Fibroblast of skin of abdomen (primary cell): ENCODE measurements at places on chromosomes 12 and 14.

DNA sequence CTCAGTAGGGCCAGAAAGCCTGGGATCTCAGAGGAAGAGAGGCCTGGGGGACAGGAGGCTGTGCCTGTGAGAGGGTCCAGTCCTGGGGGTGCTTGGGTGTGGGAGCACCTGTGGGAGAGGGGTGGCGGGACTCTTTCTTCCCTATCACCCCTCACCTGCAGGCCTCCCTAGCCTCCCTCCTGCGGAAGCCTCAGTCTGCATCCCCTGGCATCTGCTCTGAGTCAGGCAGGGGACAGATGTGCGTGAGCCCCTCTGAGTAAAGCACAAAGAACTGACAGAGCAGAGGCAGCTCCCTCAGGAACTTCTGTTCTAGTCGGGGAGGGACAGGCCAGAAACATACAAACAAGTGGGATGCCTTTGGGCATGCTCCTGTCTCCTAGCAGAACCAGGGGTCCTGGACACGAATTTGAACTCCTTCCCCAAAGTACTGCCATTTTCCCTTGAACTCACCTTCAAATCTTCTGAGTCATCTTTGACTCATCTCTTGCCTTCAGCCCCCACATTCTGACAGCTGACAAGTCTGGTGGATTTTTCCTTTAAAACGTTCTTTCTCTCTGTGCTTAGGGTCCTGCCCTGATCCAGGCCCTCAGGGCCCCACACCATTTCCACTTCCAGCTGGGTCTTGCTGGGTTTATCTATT lies 8.5 kb upstream of the HSP90AA1 start:
- peak; percentile 14 for DNase-seq

DNA sequence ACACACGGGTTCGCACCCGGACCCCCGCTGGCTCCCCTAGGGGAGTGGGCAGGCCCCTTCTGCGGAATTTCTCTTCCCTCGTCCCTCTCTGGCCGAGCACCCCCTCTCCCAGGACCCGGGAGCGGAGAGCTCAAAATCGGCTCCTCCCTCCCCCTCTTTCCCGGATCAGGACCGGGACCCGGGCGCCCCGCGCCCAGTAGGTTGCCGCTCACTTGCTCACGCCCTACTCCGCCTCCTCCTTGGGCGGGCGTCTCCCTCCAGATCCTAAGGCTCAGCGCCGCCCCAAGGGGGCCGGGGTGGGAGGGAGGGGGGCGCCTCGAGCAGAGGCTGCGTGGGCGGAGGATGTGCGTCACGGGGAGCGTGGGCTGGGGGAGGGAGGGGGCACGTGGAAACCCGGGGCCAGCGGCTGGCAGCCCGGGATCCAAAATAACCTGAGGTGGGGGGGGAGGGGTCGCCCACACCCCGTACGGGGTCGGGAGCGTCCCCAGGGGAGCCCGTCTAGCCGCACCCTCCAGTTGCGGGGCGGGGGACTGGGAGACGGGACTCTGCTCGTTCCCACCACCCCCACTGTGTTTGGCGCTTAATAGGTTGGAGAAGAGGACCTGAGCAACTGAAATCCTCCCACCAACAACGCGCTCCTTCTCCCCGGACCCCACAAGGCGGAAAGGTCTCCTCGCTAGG lies 1.8 kb upstream of the NAB2 start:
- peak; percentile 93 for DNase-seq

DNA sequence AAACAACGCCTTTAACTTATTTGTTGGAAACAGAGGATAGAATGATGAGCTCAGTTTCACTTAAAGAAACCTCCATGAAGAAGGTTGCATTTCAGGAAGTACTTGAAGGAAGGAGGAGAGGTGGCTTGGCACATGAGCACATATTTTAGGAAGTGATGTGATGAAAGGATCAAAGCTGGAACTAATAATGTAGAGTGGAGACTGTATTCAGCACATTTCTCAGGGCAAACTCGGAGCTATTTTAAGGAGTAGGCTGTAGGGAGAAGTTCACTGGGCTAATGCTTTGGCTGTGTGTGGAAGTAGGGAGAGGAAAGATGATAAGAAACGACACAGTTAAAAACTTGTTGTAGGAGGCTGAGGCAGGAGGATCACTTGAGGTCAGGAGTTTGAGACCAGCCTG lies 272.8 kb downstream of the AKAP6 start:
- peak; percentile 59 for DNase-seq

DNA sequence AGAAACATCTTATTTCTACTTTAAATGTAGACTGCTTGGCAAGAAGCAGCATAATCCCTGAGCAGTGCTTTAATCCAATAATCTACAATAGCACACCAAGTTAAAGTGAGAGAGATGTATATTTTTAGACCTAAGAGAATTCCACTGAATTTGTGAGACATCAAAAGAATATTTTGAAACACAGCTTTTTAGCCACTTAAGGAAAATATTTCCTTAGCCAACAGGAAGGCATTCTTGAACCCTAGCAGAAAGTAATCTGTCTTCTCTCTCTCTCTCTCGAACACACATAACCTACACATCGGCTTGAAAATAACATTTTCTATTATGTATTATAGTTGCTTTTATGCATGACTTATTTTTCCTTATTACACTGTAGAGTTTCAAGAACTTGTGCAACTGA lies 34.0 kb downstream of the KITLG start:
- DNase-seq: peak; percentile 37

GRCh38 chr14:19799880-19800279 lies 3.7 kb upstream of the OR4N2 start:
- no peak for DNase-seq

DNA sequence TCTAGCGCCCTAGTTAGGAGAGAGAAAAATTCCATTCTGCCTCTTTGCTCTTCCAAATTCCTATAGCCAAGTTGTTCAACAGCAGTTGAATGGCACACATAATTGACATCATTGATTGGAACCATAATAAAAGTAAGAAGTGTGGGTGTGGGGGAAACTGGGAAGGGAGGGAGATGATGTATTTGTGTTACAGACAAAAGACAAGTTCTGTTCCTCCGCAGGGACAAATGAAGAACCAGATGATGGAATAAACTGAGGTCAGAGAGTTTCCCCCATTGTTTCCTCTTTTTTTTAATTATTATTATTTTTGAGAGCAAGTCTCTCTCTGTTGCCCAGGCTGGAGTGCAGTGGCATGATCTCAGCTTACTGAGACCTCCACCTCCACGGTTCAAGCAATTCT lies 34.9 kb downstream of the GDF11 start:
- DNase-seq: no peak

- DNase-seq: peak; percentile 59
Measured at GRCh38 chr14:64755781-64756221, 51.6 kb downstream of the PLEKHG3 start.

DNA sequence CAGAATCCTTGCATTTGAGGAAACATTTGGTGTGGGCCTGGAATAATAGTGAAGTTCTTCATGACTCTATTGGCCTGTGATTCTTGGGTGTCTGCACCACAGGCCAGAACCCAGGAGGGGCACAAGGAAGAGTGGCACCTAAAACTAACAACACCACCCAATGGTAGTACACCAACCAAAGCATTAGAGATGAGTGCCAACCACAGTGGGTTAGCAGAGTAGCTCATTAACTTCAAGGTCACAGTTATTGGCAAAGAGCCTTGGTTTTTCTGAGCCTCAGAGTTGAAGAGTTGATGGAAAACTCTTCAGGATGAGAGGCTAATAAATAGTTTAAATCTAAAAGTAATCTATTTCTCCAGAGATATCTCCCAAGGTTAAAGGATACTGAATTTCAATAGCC lies 57.0 kb downstream of the HELB start:
- DNase-seq: no peak

DNA sequence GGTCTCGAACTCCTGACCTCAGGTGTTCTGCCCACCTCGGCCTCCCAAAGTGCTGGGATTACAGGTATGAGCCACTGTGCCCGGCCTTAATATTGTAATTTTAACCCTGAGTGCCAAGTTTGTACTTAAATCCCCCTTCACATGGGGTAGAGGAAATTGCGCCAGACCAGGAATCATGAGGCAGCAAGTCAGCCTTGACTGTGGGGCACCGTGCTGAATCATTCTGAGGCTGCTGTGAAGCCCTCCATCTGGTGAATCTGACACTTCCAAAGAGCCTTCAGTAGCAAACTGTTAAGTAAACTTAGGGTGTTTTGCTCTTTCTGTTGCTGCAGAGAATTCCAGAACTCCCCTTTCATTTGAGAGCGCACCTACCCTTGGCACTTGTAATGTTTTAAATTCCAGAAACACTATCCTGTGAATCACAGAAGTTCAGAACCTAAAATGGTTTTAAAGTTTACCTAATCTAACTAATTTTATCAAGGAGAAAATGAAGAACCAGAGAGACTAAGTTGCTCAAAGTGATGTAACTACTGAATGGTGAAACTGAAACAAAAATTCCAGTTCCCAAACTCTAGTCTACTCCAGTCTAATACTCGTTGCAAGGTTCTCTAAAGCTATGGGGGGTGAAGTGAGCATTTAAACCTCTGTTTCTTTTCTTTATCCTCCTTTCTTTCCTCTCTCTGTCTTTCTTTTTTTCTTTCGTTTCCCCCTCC lies 7.5 kb downstream of the HEBP1 start:
- peak; percentile 89 for DNase-seq

DNA sequence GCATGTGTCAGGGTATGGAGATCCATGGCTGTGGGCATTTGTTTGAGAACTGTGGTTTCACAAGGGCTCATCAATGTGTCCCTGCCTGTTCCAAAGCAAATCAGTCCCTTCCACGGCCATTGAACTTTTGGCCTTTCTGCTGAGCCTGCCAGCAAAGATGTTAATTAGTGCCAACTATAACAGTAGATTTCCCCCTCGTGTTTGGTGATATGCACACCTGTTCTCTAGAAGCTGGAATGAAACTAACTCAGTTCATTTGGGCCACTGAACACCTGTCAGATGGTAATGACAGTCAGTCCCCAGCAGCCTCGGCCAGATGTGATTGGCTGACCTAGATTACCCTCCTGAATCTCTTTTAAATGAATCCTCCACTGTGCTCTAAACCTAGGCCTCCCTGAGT lies 43.2 kb downstream of the IRAK3 start:
- no peak for DNase-seq

- peak; percentile 18 for DNase-seq
Measured at GRCh38 chr14:86057018-86057667, 527.2 kb downstream of the FLRT2 start.

- DNase-seq: no peak
Measured at GRCh38 chr14:106395456-106396050, 869.2 kb downstream of the TMEM121 start.

DNA sequence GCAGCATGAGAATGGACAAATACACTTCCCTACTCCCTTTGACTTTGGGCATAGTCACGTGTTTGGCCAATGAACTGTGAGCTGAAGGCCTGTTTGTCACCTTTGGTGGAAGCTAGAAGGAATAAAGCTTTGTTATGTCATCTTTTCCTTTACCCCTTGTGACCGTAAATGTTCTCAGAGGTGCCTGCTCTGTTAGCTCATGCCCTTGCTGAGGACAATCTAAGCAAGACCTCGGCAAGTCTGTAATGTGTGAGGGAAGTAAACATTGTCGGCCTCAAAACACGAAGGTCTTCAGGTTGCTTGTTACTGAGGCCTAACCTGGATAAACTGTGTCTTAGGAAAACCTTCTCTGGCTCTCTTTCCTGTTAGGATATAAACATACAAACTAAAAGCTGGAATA lies 354.2 kb downstream of the TMEM132D start:
- DNase-seq: no peak

GRCh38 chr12:10048526-10048925 lies 18.0 kb downstream of the CLEC9A start:
- DNase-seq: no peak

- no peak for DNase-seq
Measured at GRCh38 chr12:28993720-28994119, 155.4 kb upstream of the FAR2 start.

GRCh38 chr12:92828565-92828964 lies 100.5 kb downstream of the EEA1 start:
- DNase-seq: no peak

GRCh38 chr14:69803753-69804152 lies 6.7 kb upstream of the SLC10A1 start:
- DNase-seq: no peak

DNA sequence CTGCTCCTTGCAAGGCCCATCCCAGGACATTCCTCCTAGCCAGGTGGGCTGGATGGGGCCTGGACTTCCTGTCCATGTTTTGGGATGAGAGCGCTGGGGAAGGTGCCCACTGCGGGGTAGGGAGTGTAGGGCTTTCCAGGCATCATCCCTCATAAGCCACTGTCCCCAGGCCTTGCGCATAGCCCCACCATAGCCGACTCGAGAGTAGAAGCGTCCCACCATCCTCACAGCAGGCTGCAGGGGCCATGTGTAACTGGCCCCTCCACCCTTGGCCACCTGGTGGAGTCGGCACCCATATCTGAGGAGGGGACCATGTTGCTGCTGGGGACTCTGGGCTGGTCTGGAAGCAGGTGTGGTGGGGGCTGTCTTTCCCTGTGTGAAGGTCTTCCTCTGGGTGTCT lies 30.5 kb downstream of the SH2B3 start:
- no peak for DNase-seq

GRCh38 chr14:100350276-100350926 lies 27.3 kb downstream of the SLC25A47 start:
- no peak for DNase-seq

DNA sequence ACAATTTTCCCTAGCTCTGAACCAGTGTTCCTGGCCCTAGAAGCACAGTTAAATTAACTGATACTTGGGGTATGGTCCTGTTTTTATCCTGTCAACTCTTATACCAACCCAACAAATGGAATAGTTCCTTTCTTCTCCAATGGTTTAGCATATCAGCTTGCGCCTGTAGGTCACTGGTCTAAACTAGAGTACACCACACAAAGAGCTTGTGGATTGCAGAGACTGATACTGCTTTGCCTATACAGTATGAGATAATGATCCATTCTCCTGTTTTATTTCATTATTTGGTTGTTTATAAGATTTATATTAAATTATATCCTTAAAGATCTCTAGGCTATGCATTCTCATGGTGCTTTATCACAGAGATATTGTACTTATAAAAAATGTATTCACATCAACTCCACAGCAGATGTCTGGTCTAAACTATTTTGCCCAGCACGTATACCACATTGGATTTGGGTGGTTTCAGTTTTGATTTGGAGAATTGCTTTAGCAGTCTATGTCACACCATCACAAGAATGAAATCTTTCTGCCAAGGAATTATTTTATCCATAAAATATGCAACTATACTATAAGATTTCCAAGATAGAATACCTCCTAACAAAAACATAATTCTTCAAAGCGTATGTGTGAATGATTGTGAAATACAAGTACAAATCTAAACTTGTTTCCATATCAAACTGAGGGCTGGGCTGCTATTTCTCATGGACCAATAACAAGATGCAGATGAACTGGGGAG lies 142.1 kb downstream of the SLC16A7 start:
- peak; percentile 69 for DNase-seq

DNA sequence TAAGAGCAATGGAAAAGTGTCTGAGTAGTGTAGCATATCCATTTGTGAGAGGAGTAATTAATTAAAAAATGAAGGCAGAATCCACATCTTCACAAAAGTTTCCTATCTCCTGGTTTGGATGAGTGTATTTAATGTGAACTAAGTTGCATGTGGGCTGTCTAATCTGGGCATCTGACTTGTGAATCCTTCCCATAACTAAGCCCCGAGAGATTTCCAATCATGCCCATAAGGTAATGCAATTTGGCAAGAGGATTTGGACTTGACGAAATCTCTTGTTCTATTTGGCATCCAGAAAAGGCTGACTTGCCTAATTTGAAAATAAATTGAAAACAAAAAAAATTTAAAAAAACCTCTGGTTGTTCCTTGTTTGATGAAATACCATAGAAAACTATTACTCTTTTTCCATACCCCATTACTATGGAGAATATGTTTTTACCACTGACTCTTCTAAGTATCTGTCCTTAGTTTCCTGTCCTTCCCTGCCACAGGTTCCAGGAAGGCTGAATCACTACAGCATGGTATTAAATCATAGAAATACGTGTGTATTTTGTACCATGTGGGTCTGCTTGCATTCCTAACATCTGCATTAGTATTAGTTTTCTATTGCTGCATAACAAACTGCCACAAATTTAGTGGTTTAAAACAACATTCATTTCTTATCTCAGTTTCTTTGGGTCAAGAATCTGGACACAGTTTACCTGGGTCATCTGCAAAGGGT lies 48.4 kb downstream of the ETV6 start:
- peak; percentile 67 for DNase-seq
